ENCODE measurements at places on chromosomes 7 and 10.

DNA sequence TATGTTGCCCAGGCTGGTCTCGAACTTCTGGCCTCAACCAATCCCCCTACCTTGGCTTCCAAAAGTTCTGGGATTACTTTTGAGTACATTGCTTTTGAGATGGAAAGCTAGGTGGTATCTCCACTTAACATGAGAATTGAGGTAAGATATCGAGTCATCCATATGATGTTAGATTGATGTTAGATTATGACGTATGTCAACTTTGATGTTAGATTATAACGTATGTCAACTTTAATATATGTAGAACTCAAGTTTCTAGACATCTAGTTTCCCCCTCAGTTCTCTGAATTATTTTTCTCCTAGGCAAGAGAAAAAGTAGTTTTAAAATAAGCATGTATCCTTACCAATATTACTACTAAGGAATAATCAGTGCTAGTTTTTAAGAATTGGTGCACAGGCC lies 20.0 kb downstream of the SHOC2 start:
- no peak for DNase-seq

- DNase-seq: no peak
Measured at GRCh38 chr10:24153537-24153936, 55.4 kb upstream of the KIAA1217 start.

GRCh38 chr10:2326411-2326810 lies 589.1 kb upstream of the ADARB2 start:
- no peak for DNase-seq

DNA sequence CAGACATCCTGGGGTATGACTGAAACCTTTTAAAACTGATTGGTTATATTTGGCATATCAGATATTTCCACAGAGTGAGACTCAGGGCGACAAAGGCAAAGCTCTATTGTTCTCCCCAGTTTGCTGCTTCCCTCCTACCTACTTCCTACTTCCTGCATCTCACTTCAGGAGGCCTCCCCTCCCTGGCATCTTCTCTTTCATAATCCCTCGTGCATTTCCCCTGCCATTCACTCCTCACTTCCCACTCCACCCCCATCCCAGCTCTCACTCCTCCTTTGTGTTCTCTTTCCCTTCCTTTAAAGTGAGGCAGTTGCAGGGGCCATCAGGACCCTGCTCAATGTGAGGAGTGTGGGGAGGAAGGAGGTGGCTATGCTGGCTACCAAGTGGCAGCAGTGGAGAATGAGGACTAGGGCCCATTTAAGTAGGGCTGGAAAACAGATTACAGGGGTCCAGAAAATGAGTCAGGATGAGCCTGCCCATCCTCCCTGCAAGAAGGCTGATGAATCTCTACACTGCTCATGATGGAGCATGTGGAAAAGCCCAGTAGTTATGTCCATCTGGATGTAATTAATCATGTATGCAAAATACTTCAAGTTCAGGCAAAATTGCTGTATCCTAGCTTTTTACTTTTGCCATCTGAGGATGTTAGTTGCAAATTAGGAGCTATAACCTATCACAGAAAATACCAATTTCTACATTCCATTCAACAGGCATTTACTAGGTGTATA lies 311.8 kb upstream of the IMMP2L start:
- DNase-seq: no peak

- no peak for DNase-seq
Measured at GRCh38 chr7:96532428-96532935, 177.2 kb downstream of the SEM1 start.
